Stimulated activated CD4-positive, alpha-beta T cell treated with anti-CD3 and anti-CD28 coated beads, Interleukin-2, amount 100 ng/mL, for 24 hours (primary cell): ENCODE measurements at places on chromosomes 5 and 9.

- DNase-seq = no peak
These were observed 68.1 kb downstream of the GDNF start for GRCh38 chr5:37771731-37772130.

- DNase-seq = no peak
These were observed 298.8 kb downstream of the NSG2 start for GRCh38 chr5:174344335-174344734.

DNA sequence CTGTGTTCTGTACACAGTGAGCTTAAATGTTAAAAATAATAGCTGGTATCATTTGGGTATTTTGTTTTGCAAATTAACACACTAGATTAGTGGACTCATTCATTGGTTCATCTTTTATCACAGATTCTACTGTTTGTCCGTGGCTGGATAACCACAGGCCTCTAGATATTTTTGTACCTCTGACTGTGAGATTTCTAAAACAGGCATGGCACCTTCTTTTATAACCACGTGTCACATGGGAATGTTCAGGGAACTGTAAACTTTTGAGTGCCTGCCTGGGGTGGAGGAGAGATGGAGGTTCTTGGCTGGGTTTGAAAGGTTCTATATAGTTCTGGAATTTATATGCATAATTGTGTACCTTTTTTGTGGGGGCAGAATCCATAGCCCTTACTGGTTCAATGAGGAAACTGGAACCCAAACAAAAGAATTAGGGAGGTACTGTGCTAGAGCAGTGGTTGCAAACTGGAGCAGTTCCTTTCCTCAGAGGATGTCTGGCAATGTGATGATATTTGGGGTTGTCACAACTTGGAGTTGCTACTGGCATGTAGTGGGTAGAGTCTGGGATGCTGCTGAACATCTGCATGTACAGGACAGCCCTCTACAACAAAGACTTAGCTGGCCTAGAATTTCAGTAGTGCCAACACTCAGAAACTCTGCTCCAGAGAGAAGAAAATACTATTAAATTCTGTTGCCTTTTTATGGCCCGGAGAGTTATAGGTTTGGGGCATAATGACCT lies 16.9 kb downstream of the TLE4 start:
- DNase-seq = no peak

DNA sequence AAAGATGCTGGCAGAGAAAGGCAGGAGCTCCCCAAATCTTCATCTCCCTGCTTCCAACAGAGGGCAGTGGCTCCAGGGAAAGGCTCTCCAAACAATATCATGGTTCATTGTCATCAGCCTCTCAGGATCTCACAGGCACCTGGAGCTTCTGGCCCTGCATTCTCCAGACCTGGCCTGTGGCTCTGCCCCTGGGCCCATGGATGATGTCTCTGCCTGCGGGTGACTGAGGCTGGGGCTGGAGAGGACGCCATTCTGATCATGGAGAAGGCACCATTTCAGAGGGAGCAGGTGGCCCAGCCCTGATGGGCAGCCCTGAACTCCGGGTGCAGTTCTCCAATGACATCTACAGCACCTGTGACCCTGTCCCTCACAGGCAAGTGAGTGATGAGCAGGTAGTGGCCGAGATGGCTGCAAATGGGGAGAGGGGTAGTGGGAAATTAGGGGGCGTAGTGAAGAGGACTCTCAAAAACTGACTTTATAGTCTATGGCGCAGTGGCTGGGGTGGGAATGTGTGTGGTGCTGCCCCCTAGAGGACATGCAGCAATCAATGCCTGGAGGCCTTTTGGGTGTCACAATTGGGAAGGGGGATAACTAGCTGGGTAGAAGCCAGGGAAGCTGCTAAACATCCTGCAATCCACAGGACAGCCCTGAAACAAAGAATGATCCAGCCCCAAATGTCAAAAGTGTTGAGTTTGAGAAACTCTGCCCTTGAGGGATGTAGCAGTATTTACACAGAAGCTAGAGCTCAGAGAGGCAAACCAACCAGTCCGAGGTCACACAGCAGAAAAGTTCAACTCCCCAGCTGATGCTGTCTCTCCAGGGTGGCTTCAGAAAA lies 3.2 kb downstream of the SH3PXD2B start:
- DNase-seq = peak; percentile 64
